ENCODE measurements at places on chromosomes 12 and 14.
A peak's percentile ranks its signal among the peaks of the same experiment; 100 is the strongest.

DNA sequence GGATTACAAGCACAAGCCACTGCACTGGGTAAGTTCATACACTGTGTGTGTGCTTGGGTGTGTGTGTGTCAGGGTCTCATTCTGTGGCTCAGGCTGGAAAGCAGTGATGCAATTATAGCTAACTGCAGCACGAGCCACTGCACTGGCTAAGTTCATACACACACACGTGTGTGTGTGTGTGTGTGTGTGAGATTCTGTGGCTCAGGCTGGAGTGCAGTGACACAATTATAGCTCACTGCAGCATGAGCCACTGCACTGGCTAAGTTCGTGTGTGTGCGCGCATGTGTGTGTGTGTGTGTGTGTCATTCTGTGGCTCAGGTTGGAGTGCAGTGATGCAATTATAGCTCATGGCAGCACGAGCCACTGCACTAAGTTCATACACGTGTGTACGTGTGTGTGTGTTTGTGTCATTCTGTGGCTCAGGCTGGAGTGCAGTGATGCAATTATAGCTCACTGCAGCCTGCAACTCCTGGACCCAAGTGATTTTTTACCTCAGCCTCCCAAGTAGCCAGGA is 85.4 kb downstream of the HECTD1 start:
- DNase-seq: no peak

- DNase-seq: peak; percentile 32
Observed at GRCh38 chr12:42144158-42144407, 591 bp downstream of the GXYLT1 start.

- no peak for DNase-seq
Observed at GRCh38 chr12:105764216-105764835, 374.4 kb downstream of the NUAK1 start.

GRCh38 chr12:50032515-50032853 is 7.2 kb upstream of the RACGAP1 start:
- DNase-seq: no peak

- DNase-seq: no peak
Observed at GRCh38 chr14:84152452-84152851, 1377.5 kb upstream of the FLRT2 start.

DNA sequence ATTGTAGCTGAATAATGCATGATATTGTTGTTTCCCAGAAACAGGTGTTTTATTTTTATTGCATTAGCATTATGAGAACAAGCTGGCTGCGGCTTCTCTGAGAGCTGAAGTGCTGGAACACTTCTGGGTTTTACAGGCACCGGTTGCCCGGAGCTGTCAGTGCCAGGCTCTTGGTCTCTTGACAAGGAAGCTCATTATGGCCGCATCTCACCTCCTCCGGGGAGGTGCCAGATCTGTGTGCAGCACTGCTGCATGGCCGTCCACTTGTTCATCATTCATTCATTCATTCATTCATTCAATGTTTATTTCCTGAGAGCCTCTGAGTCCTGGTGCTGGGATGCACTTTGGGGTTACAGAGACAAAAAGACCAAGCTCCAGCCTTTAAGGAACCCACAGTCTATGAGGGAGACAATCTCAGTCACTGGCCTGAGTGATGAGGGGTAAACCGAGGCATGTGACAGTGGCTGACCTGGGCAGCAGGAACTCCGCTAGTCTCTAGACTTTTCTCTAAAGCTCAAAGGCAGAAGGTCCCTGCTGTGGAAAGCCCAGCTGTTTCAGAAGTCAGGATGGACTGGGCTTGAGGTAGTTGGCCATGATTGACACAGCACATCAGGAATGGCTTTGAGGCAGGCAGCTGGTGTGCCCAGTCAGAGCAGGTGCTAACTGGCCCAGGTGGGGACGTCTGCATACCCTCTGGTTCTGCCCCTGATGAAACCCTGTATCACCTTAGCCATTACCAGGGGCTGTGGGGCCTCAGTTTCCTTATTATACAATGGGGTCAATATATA is 181.0 kb downstream of the ADGRD1 start:
- no peak for DNase-seq

DNA sequence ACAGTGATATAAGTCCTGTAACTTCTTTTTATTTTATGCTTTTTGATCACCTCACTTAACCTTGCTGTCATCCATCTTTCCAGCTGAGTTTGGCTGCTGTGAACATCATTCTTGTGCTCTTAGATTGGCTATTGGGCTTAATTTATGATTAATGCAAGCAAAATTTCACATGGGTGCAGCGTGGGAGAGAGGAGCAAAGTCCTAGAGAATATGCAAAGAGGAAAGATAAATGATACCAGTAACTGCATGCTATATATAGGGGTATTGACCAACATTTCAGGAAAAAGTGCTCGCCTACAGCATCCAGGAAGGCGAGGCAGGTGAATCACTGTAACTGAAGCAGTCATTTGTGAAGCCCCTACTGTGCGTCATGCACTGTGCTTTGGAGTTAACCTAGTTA is 153.1 kb downstream of the TMTC2 start:
- DNase-seq: no peak

GRCh38 chr14:42994051-42994736 is 1387.5 kb downstream of the LRFN5 start:
- peak; percentile 61 for DNase-seq

DNA sequence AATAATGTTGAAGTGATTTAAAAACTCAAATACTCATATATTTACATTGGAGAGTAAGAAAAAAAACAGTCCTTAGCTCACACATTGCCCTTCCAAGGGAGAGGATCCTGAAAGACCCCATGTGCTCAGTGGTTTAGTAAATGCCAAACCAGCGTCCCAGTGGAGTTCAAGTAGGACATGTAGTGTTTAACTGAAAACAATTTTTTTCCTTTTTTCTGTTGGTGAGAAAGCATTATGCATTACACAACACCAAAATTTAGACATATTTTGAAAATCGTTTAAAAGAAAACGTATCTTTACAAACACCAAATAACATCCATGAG is 33.6 kb downstream of the UBR7 start:
- no peak for DNase-seq

- DNase-seq: no peak
Observed at GRCh38 chr12:104699489-104700190, 242.9 kb downstream of the CHST11 start.

DNA sequence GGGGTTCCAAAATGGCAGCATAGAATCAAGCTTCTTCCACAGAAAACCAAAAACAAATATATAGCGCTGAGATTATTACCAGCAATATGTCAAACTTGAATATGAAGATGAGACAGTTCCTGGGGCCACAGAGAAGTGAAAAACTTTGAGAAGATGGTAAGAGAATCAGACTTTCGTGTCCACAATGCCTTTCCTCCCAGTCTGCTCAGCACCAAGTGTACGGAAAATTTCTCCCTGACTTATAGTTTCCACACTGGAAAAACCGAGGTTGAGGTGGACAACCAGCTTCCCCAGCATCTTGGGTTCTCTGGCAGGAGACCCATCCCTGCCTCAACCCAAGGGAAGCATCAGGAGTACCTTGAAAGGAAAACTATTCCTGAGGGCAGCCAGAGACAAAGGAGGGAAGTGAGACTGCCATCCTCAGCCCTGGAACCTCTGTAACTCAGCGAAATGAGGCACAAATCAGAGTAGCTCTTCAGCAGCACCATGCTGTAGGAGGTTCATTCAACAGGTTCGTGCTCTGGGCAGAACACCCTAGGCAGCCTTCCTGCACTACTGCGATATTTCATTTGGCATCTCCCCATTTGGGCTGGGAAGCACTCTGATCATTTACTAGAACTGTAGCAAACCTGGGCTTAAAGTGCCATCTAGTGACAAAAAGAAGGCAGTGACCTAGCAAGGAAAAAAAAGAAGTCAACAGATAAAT is 52.4 kb upstream of the CAPRIN2 start:
- DNase-seq: peak; percentile 76

DNA sequence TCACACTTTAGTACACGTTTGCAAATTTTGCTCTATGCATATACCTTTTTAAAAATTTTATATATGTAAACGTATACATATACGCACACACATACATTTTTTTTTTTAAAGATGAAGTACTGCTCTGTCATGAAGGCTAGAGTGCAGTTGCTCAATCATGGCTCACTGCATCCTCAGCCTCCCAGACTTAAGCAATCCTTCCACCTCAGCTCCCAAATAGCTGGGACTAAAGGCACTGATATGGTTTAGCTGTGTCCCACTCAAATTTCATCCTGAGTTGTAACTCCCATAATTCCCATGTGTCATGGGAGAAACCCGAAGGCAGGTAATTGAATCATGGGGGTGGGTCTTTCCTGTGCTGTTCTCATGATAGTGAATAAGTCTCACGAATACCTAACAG is 220.8 kb upstream of the CAND1 start:
- no peak for DNase-seq

GRCh38 chr12:82698708-82699564 is 12.2 kb downstream of the TMTC2 start:
- DNase-seq: no peak

DNA sequence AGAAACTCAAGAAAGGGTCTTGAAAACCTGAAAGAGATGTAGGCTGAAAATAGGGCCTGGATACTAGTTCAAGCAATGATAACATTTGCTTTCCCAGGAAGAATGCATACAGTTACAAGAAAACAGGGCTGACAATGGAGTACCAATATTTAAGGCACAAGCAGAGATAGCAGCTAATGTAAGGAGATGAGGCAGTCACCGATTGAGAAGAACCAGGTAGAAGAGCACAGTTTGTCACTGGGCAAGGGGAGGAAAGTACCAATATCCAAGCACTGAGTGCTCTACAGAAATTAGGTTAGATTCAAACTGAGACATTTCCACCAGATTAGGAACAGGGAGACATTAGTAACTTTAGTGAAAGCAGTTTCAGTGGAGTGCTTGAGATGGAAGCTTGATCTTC is 19.9 kb downstream of the RPS6KA5 start:
- no peak for DNase-seq

DNA sequence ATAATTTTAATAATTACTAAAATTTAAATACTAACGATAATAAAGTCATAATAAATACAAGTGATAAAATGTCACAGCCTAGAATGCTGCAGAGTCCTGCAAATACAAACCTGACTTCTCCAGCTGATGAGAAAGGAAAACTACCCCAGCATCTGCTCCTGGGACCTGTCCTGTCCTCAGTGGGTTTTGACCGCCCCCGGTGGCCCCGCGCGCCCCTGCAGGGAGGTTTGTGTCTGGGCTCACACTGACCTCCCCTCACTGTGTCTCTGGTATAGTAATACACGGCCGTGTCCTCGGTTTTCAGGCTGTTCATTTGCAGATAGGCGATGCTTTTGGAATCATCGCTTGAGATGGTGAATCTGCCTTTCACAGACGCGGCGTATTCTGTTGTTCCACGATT is 1139.4 kb downstream of the TMEM121 start:
- no peak for DNase-seq
